ENCODE measurements at places on chromosomes 1 and 21. TPM values are rescaled to one million over a fixed set of nuclear protein-coding genes. Genes with fewer than 3 reads are reported as not detected.

DNA sequence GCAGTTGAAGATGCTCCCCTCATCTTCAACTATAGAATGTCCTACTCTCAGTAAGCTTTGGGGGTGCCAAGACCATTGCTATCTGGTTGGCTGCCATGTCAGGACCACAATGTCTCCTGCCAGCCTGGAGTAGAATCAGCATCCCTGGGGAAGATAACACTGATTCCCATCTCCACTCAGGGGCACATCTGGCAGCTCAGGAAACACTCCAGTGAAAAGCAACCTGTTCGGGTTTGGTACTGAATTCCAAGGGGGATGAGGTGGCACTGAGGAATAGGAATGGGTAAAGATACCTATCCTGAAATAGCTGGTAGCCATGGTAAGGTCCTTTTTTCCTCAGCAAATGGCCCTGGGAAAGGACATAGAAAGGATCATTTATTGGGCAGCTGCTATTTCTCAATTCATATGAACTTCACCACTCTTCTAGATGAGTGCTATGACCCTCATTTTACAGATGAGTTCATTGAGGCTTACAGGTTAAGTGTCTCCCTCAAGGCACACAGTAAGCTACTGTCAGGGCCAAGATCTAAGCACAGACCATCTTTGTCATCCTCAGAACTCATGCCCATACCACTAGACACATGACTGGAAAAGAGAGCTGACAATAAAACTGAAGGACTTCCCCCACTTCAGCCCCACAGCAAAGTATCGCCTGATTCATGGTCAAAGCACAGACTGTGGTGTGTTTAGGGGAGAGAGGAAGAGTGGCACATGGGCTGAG, 31.4 kb downstream of the AK2 start:
- no peak for DNase-seq

Gene LRRC71
- total RNA-seq, result 0.30 TPM

Gene HCRTR1
- total RNA-seq, result 0.13 TPM

Gene SHISAL2A
- total RNA-seq, result 0.60 TPM

GRCh38 chr1:17158961-17159360, 39.7 kb upstream of the PADI2 start:
- DNase-seq, result no peak

- no peak for DNase-seq
Measured at GRCh38 chr1:234732260-234732659, 122.3 kb upstream of the IRF2BP2 start.

GRCh38 chr1:44079566-44079965, 39.1 kb upstream of the KLF17 start:
- DNase-seq, result no peak

DNA sequence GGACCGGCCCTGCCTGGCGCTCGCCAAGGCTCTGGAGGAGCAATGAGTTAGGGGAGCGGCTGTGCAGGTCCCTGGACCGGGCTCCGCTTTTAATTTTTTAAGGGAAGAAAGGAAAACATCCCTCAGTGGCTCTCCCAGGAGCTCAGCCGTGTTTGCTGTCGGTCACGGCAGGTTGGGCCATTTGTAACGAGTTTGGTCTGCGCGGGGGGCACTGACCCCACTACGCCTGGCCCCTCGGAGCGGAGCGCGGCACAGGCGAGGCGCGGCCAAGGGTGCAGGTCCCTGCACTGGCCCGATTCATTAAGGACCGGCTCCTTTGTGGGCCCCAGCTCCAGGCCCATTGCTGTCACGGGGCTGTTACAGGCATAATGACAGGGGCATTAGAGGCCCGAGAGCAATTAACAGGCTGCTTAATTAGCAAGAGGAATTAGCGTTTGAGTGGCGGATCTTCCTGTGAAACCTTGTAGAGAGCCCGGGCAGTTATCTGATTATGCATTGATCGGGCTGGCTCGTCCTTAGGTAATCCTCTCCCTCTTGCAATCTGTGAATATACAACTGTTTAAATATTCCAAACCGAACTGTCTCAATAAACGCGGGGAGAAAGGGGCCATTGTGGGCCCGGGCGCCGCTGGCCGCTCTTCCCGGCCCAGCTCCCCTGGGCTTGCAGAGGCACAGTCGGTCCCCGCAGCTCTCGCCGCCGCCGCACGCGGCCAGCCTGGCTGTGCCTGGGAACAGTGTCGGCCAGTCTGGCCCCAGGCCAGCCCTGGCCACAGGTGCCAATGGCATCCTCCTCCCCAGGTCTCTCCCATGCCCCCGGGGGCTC, 56.8 kb downstream of the PRDM16 start:
- no peak for DNase-seq

- DNase-seq, result no peak
Measured at GRCh38 chr1:22234476-22235030, 91.7 kb upstream of the WNT4 start.

DNA sequence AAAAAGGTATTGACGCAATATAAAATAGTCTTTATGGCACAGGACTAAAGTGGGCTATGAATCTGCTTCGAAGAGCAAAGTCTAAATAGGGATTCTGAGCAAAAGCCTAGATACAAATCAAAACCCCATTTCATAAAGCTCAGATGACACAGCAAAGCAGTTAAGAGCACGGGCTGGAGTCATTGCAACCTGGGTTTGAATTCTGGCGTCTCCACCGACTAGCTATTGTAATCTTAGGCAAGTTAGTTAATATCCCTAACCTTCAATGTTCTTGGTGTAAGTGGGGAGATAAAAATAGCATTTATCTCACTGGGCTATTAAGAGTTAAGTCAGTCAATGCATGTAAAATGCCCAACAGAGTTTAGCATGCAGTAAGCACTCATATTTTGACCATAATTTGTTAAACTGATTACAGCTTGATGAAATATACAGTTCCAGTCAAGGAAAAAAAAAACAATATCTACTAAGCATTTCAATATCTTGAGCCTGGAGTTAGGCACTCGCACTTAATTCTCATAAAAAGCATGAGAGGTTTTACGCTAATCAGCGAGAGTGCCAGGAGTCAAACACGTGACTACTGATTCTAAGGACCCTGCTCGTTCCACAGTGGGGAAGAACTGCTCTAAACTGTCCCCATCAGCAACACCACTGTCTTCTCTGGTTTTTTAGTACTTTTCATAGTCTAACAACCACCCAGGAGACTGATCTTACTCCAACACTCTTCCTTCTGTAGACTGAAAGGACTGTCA, 75.5 kb downstream of the JAK1 start:
- no peak for DNase-seq

GRCh38 chr1:41872074-41872473, 46.6 kb downstream of the HIVEP3 start:
- DNase-seq, result no peak

Gene ZBTB18
- 17.7 TPM for total RNA-seq

DNA sequence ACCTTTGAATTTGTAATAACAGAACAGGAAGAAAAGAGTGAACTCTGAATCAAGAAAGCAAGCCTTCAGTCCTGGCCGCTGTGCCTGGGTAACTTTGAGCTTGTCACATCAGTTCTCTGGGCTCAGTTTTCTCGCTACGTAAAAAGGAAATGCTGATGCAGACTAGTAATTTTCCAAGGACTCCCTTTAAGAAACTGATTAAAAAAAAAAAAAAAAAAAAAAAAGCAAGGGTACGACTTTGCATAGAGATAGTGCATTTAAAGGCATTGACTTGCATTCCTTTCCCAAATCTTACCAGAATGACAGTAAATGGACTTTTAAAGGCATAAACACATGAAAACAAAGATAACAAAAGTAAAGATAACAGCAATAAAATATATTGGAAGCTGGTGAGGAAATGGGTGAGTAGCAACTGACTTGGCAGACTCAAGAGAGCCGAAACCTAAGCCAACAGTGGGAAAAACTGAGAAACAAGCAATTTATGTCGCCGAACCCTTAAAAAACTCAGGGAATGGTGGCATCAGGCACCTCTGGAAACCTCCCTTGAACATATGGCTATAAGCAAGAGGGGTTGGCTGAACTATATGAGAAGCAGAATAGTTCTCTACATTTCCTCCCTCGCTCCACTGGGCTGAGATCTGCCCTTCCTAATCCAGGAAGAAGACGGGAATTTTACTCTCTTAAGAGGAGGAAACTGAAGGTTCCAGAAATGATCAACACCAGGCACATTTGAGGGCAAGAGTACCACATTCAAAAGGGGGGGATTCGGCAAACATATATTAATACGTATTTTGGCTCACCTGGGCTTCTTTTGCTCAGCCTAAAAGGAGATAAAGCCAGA, 189.2 kb downstream of the CDC7 start:
- no peak for DNase-seq

DNA sequence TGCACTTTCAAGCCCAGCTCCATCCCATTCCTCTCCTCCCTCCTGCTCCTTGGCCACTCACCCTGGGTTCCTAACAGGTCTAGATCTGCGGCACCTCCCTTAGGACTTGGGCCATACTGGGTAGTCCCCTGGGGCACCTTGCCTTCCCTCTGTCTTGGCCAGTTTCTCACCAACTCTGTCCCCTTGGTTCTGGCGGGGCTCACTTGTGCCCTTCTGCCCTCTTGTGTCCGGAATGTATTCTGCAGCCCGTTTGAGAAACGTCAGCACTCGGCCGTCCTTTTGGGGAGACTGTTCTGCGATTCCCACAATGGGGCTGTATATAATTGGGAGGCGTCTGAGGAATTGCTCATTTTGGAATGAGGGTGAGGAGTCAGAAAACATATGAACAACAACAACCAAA, 162.4 kb downstream of the ZSCAN20 start:
- peak; percentile 75 for DNase-seq

GRCh38 chr1:110690709-110691365, 16.1 kb upstream of the KCNA3 start:
- DNase-seq, result no peak

Gene OR14A16
- total RNA-seq, result 0.17 TPM
